ENCODE measurements at places on chromosomes 3 and 15.

DNA sequence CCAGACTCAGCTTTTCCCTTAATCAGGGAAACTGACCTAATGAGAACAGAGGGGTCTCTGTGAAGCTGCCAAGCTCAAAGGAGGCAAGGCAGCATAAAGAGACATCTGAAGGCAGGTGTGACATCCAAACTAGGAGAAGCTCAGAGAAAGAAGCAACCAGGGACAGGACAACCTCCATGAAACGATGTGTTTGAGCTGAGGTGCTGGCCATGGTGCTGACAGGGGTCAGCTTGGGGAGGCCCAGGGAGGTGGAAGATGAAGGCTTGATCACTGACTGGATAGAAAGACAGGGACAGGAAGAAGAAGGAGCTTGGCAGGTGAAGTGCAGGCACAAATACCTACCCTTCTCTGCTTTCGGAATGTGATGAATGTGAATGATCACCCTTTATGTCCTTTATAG lies 179.5 kb upstream of the NSMCE3 start:
- no peak for DNase-seq

- DNase-seq: no peak
Observed at GRCh38 chr3:170751083-170751898, 118.7 kb downstream of the RPL22L1 start.

- DNase-seq: no peak
Observed at GRCh38 chr3:159627229-159627628, 361.4 kb upstream of the IL12A start.

DNA sequence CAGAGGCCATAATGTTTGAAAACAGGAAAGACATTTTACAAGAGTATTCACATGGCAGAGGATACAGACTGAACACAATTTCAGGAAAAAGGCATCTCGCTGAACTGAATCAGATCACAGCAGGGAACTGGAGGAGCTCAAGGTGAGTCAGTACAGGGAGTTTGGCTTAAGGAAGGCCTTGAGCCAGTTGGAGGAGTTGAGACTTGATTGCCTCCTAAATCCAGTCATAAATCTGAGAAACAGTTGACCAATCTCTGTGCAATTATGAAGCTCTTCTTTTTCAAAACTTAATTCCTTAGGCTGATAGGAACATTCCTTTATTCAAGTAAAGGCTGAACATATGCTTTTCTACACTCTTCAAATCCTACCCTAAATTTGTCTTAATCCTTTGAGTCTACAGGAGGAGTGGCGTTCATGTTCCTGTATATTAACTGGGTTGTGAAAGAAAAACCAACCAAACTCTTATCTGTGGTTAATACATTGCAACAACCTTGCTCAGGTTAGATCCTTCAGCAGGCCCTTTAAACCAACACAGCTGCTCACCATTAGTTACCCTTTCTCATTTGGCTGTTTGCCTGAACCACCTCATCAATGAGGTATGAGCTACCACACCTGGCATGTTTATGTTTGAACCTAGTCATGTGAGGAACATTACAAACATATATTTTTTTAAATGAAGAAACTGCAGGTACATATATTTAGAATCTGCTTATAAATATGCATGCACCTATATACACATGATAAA lies 404.1 kb upstream of the ATP11B start:
- no peak for DNase-seq

GRCh38 chr3:18124501-18124900 lies 300.6 kb downstream of the SATB1 start:
- no peak for DNase-seq

DNA sequence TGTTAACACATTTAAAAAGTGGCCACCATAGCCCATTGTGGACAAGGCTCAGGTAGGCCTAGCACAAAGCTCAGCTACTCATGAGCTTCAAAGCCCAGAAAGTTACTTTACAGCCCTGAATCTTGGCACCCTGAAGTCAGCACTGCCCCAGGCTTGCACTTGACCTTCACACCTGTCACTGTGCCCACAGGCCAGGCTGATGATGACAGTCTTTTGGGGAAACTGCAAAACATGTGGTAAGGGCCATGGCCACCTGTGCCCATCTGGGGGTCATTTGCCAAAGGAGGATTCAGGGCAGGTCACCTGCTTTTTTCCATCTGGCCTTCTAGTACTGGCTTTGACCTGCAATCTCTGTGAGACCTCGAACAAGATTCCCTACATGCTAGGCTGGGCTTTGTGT lies 11.0 kb downstream of the CHDH start:
- no peak for DNase-seq

- DNase-seq: no peak
Observed at GRCh38 chr15:74454764-74455500, 6.0 kb downstream of the UBL7 start.

DNA sequence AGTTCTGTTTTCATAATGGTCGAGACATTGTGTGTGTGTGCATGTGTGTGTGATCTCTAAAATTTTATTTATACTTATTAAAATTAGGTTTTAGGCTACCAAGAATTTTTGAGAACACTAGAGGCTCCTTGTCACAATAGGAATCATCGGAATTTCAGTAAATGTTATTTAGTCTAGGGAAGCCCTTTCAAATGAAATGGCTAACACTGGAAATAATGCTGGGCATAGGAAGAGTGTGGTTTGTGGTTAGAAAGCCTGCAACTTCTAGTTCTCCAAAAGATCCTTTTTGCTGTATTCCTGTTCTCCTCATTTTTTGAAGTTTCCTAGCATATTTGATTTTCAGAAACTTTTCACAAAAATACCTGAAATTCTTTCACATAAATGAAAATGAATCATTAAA lies 92.5 kb upstream of the MBNL1 start:
- no peak for DNase-seq

GRCh38 chr15:66369773-66370651 lies 13.5 kb upstream of the TIPIN start:
- no peak for DNase-seq

- no peak for DNase-seq
Observed at GRCh38 chr15:33526532-33526931, 215.8 kb downstream of the RYR3 start.

DNA sequence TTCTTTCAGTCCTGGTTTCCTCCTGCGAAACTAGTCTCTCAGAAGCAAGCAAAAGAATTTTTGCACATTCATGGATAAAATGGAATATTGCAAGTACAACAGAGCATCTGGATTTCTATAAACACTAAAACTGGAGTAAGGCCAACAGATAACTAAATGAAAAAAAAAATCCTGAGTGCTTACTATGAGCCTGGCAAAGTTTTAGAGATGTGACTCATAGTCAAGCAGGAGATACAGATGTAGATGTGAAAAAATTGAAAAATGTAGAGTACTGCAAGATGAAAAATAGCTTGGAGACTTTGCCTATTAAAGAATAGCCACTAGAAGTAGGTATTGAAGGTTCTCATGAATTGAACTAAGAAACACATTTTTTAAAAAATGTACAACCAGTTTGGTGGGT lies 397.4 kb downstream of the OTOL1 start:
- DNase-seq: no peak

DNA sequence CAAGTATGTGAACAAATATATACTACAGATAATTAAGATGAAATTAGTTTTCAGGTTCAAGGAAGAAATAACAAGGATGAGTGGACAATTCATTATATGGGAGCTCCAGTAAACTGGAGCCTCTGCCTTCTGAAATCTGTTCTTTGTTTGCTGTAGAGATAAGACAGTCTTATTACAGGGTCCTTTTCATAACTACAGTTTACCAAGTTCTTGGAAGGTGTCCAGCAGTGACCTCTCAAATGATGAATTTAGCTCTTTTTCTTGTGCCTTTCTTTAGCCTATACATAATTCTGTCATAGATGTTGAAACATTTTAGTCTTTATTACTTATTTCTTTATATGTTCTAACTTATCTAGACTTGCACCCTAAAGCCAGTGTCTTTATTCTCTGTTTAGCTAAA lies 89.7 kb upstream of the GBE1 start:
- DNase-seq: no peak

- DNase-seq: no peak
Observed at GRCh38 chr3:137121704-137122314, 164.0 kb downstream of the IL20RB start.

DNA sequence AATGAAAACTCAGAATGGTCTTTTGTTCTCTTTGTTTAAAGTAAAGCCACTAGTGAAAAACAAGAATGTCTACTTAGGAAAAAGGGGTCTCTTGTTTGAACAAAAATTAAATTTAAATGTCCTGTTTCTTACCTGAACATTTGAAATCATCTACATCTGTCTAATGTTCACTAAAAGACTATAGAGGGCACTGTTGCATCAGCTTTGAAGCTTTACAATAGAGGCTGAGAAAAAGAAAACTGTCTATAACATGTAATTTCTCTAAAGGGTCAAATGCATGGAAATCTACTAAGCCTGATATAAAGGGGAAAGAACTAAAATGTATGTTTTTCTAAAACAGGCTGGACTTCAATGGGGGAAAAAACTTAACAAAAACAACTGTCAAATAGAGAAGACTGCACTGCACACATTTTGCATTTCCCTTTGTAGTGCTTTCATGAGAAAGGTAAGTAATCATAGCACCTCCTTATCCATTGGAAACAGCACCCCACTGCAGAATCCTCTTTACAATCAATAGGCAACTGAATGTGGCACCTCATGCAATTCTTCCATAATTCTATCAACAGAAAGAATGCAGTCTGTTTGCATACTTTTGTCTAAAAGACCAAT lies 26.3 kb downstream of the DPH6 start:
- DNase-seq: no peak

- DNase-seq: no peak
Observed at GRCh38 chr3:128537091-128537703, 44.2 kb upstream of the GATA2 start.

DNA sequence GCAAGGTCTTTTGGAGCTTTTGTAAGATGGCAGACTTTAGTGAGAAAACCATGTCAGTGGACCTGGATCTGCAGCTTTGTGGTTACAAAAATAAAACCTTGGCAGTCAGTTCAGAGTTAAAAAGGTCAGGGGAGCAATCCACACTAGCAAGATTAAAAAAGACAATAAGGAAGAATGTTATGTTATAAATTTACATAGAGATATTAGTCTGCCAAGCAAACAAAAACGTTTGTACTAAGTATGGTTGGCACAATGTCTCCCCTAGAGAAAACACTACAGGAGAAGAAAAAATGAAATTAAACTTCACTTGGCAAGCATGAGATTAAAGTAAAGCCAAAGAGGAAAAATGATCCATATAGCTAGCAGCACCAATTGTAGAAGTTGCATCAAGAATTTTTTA lies 205.0 kb downstream of the LSAMP start:
- DNase-seq: no peak

GRCh38 chr3:110459021-110459420 lies 612.6 kb upstream of the NECTIN3 start:
- DNase-seq: no peak

GRCh38 chr3:99967796-99968195 lies 146.5 kb downstream of the FILIP1L start:
- no peak for DNase-seq

DNA sequence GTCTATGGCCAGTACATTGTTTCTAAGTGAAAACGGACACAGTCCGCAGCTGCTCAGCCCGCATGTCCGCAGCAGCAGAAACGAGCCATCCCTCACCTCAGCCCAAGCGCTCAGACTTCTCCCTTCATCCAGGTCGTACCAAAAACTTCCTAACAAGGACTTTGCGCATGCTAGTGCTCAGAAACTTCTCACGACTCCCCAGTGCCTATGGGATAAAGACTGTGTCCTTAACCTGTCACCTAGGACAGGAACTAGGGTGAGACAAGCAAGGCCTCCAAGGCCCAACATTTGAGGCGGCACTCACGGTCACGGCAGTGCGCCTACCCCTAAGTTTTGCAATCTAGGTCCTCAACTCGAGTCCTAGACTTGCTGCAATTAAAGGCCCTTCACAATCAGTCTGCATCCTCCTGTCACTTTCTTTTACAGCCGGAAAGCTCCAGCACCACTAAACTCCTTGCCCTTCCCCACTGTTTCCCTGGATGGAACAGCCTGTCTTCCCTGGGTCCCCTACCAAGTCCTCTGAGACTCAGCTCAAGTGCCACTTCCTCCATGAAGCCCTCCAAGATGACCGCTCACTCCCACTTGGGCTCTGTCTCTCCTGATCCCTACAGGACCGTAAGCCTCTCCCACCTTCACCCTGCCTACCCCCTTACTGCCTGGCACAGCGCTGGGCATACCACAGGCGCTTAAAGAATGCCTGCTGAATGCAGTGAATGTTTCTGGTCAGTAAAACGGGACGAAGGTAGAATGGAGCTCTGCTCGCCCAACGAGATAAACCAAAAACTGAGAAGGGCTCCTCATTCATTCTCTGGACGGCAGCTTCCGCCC lies 1.2 kb downstream of the CLN6 start:
- no peak for DNase-seq

DNA sequence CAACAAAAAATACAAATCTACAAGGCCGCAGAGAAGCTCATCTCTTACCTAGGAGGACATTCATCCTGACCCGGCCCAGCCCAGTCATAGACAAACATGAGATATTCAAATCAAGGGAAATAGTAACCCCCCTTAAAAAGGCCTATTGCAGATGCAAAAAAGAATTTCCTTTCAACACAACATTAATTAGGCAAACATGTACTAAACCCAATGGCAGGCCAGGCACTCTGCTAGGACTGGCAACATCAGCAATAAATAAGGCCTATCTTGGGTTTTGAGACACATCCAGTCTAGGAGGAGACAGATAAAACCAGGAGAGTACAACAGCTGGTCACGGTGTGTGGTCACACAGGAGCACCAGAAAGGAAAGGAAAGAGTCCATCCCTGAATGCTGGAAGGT lies 61.4 kb downstream of the ADCY5 start:
- DNase-seq: no peak

GRCh38 chr3:43764056-43764455 lies 73.3 kb downstream of the ABHD5 start:
- DNase-seq: no peak

- no peak for DNase-seq
Observed at GRCh38 chr15:58179741-58180381, 41.7 kb downstream of the AQP9 start.

GRCh38 chr15:59434481-59434880 lies 3.5 kb upstream of the FAM81A start:
- DNase-seq: no peak

- no peak for DNase-seq
Observed at GRCh38 chr3:18681818-18682345, 256.7 kb upstream of the SATB1 start.

- DNase-seq: no peak
Observed at GRCh38 chr3:71881732-71882131, 96.8 kb upstream of the PROK2 start.

DNA sequence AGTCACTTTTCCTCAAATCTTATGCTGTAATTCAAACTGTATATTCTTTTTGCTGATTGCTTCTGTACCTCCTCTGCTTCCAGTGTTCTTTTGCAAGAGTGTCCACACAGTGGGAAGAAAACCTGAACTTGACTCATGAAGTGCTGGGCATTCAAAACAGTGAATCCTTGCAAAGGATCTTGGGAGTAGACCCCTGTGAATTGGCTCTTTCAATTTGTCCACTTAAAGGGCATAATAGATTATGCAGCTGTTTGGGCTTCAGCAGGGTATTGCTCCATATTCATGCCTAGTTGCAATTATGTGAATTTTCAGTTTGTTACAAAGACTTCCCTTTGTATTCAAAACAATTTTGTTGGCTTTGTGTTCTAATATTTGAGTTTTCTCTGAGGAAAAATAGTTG lies 11.4 kb downstream of the ZFAND6 start:
- no peak for DNase-seq

- no peak for DNase-seq
Observed at GRCh38 chr15:71278989-71279756, 163.9 kb downstream of the THSD4 start.

Measured in right renal cortex interstitium (tissue), 3 donors.